ENCODE measurements at places on chromosomes 1 and 21.
A peak's percentile ranks its signal among the peaks of the same experiment; 100 is the strongest.

DNA sequence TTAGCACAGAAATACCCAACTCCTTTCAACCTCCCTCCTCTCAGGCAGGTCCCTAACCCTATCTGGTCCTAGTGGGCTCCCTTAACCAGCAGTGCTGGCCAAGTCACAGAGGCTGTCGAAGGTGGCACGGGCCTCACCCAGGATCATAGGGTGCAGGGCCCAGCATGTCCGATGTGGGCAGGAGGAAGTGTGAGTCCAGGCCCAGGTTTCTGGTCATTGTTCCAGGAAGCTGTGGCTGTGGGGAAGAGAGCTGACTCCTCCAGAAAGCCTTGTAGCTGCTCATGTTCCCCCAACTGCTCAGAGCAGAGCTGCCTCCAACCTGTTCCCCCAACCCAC is 2.4 kb downstream of the CCDC17 start:
- no peak for DNase-seq

DNA sequence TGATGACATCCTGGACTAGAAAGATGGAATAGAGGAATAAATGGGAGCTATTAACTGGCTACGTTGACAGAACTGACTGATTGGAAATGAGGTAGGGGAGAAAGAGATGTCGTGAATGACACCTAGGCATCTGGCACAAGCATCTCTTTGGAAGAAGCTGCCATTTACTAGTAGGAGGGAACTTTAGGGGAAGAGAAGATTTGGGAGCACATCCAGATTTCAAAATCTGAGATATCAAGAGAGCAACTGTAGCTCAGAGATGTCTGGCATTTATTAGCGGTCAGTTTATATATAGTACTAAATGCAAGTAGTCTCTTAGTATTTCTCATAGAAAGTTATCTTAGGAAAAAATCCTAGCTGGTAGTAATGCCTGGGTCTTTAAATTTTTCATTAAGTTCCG is 131.9 kb upstream of the C1orf105 start:
- no peak for DNase-seq

DNA sequence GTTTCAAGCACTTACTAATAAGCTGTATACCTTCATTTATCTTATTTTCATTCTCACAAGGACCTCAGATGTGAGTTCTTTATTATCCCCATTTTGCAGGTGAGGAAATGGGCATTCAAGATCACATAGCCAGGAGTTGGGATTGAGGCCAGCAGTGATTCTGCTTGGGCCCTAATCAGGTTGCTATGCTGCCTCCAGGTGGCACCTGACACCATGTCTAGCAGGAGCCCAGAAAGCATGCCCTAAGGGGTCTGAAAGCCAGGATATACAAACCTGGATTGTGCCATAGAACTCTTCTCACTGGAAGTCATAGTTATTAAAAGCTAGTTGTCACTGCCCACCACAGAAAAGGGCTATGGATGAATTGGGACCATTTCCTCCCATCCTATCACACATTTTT is 61.1 kb downstream of the FYB2 start:
- peak; percentile 72 for DNase-seq

DNA sequence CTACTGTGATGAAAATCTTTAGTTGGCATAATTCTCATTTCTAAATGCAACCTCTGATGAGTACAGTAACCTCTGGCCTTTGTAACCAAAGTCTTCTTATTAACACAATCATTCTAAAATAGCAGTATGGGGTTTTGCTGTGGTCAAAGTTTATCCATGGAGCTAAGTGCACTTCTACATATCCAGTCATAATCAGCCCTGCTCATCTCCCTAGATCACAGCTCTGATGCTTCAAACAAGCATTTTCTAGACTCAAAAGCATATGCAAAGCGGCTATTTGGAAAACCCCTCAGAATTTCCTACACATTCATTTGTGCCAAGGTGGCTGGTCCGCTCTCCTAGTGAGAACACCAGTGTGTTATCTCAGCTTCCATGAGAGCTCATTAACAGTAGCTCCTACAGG is 418.6 kb downstream of the MRPL39 start:
- DNase-seq, result no peak

DNA sequence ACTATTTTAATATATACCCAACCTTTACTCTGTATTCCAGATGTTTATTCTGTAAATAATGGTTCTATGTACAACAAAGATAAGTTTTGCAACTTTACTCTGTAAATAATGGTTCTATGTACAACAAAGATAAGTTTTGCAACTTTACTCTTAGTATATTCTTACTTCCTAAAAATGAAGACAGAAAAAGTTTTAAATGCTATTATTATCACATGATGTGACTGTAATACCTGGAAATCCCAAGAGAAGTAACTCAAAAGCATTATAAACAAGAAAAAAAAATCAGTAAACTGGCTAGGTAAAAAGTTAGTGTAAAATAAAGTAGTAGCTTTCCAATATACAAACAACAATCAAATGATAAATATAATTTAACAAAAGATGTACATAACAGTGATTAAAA is 18.5 kb upstream of the EXO1 start:
- DNase-seq, result no peak

- peak; percentile 95 for DNase-seq
Observed at GRCh38 chr1:204989266-204990058, 53.5 kb upstream of the CNTN2 start.
